ENCODE measurements at places on chromosomes 6 and 20.
A peak's percentile ranks its signal among the peaks of the same experiment; 100 is the strongest.

- no peak for DNase-seq
These were observed 6.0 kb downstream of the ASF1A start for GRCh38 chr6:118899948-118900347.

DNA sequence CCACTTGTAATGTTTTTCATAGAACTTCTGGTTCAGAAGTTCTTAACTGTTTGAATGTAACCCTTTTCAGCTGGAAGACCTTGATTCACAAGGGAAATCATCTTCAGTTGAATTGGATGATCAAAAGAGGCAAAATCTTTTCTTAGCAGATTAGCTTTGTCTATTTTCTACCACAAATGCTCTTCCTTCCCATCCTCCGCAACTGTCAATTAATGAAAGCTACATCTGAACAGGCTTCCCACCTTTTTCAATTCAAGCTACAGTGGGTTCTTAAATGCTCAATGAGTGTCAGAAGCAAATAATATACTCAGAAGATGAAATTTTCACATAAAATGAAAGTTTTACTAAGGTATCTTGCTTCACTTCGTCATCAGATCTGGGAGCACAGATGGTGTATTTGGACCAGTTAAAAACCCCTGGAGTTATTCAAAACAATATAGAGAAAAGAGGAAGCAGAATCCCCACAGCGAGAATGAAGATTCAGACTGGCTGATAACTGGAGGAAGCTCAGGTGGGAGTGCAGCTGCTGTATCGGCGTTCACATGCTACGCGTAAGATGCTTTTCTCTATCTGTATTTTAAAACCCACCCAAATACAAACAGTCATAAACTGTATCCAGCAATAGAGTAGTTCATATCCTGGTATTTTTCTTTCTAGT, 19.4 kb downstream of the QRSL1 start:
- no peak for DNase-seq

DNA sequence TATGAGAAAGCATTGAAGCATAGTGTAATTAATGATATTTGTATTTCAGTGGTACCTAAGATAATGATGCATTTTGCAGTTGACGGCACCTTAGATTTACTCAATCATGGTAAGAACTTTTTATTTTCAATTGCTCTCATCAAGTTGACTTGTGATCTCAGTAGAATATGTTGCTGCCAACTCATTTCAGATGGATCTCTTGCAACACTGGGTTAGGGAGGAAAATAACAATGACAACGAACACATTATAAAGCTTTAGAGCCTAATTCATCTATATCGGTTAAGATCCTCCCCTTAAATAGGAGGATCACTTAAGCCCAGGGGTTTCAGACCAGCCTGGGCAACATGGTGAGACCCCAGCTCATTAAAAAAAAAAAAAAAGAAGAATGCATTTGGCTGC, 18.0 kb upstream of the TBC1D22B start:
- DNase-seq: no peak

DNA sequence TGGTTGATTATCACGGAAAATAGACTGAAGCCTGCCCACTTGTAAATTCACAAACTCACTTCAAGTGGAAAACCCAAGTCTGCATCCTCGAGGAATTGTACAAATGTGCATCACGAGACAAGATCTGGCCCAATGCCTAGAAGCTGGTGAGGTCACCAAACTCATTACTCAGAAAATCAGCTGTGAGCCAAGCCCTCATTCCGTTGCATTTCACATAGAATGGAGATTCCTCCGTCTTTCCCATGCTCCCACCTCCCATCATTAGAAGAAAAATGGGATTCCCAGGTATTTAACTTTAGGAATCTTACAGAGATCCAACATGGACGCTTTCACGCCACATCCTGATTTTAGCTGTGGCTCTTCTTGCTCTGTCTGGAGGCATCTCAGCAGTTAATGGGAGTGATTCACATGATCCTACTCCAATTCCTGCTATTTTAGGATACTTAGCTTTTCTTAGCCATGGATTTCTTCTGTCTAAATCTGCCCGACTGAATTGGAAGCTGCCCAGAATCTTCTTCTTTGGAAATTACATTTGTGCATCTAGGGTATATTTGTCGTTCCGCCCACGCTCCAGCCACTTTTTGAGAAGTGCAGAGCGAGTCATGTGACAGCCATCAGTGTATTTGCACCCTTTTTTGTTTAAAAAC, 68.7 kb upstream of the STMND1 start:
- DNase-seq: peak; percentile 95

GRCh38 chr6:147459780-147460179, 48.7 kb upstream of the SAMD5 start:
- DNase-seq: no peak

All from foreskin keratinocyte (primary cell).